Cortex of kidney (tissue), 1 donor: ENCODE measurements at places on chromosomes 1 and 21.

DNA sequence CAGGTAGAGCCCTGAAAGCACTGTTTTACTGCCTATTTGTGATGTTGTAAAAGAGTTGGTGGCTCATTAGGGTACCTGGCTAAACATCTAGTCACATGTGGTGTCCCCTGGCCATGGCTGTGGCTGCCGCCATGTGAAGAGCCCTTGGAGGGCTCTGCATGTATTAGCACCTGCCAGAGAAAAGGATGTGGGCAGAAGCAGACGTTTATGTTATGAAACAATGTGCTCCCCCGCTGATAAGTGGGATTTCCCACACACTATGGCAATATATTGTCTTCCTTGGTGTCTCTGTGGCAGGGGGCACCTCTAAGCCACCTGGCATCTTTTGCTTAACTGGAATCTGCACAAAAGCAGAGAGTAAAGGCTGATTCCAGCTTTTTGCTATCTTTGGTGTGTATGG is 9.6 kb downstream of the TENT5C start:
- DNase-seq: no peak

- DNase-seq: no peak
These were observed 8.0 kb upstream of the TNFRSF14 start for GRCh38 chr1:2548068-2548589.

- no peak for DNase-seq
These were observed 32.2 kb downstream of the OPTC start for GRCh38 chr1:203526130-203526529.

GRCh38 chr21:14739590-14739989 is 193.5 kb upstream of the SAMSN1 start:
- DNase-seq: no peak

GRCh38 chr1:238063454-238063853 is 172.7 kb upstream of the ZP4 start:
- DNase-seq: no peak

DNA sequence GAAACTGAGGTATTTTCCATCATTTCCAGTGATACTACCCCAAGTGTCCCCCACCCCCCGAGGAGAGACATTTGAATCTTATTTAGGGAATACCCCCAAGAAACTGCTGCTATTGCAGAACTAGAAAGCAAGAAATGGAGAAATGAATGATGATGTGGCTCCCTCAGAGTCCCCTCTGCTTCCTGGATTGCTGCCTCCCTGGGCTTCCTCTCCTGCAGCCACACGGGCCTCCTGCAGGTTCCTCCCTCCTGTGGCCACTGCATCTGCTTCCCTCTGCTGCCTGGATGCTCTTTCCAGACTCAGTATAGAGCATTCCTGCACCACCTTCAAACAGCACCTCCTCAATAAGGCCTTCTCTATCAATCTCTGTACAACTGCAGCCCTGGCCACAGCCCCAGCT is 69.3 kb downstream of the SLC25A24 start:
- no peak for DNase-seq

GRCh38 chr1:236638945-236639344 is 34.6 kb upstream of the HEATR1 start:
- no peak for DNase-seq

GRCh38 chr1:115440733-115441132 is 102.7 kb upstream of the NGF start:
- no peak for DNase-seq

DNA sequence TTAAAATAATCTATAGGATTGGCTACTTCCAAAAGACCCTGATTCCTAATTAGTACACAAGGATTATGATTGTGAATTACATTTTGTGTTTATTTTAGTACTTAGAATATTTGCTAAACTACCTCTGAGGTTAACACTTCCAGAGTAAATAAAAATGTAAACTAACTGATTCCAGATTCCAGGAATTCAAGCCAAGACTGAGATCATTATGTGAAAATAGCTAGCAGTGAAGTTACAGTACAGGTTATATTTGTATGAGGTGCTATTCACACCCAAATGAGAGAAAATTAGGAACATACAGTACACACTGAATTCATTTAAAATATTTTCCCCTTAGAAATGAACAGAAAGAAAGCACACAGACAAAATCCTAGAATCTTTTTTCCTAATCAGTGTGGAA is 28.8 kb downstream of the TTLL7 start:
- no peak for DNase-seq

DNA sequence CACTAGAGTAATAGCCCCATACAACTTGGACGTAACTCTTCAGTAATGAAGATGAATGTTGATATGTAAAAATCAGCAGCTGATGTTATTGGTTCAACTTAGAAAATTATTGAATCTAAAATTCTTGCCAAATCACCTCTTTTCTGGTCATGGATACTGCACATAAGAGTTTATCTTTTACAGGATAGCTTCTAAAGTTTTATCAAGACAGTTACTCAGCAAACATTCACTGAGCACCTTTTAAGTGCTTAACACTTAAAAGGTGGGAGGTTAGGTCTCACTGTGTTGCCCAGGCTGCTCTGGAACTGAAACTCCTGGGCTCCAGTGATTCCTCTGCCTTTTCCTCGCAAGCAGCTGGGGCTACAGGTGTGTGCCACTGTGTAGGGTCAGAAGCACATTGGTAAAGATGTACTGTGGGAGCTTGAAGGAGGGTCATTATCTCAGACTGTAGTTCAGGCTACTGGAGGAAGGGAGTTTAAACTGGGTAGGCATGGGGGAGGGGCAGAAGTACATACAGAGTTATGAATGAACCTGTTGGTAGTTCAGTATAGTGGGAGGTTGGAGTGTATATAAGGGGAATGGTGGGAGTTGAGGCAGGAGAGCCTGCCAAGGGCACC is 2.0 kb downstream of the MPZL1 start:
- no peak for DNase-seq
